ENCODE measurements at places on chromosomes 11 and 22.

DNA sequence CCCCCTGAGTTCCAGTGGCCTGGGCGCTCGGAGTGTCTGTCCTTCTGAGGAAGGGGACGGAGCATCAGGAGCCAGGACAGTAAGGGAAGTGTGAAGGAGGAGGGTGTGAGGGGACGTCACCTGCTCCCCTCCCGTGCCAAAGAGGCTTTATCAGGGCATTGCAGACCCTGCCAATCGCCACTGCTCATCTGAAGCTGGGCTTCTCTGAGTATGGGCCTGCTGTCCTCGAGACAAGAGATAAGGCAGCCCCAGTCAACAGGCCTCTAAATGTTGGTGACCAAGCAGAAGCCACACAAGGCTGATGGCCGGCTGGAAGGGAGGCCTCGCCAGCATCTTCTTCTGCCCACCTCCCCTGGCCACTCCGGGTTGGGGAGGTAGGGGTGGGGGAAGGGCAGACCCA lies 29.8 kb downstream of the LIF start:
- no peak for DNase-seq

- no peak for DNase-seq
Measured at GRCh38 chr22:42994917-42995562, 19.9 kb downstream of the PACSIN2 start.

DNA sequence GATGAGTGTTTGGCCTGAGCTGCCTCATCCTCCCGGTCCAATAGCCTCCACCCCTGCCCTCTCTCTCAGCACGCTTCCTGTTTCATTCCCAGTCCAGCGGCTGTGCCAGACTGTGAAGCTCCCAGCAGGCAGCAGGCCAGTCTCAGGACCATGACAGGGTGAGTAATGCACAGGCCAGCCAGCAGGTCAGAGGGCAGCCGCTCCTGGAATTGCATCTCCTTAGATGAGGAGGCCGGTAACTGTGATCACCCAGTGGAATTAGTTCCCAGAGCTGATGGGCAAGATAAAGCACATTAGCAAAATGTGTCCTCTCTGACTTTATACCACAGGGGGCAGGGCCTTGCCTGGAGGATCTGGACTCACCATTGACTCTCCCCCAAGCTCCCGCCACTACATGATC lies 251.2 kb downstream of the ETS1 start:
- DNase-seq, result peak; percentile 2

GRCh38 chr22:20268279-20269012 lies at the start of gene RTN4R:
Gene RTN4R (minus strand): TSS chr22:20268318. CDS start chr22:20268092, 226 bp downstream.
- peak; percentile 44 for DNase-seq

- DNase-seq, result no peak
Measured at GRCh38 chr22:29205594-29206371, at the start of gene EMID1. Gene EMID1 (plus strand): TSS chr22:29205896. CDS start chr22:29206039, 143 bp downstream.

- DNase-seq, result no peak
Measured at GRCh38 chr11:31822175-31822926, 11.2 kb upstream of the PAX6 start.

DNA sequence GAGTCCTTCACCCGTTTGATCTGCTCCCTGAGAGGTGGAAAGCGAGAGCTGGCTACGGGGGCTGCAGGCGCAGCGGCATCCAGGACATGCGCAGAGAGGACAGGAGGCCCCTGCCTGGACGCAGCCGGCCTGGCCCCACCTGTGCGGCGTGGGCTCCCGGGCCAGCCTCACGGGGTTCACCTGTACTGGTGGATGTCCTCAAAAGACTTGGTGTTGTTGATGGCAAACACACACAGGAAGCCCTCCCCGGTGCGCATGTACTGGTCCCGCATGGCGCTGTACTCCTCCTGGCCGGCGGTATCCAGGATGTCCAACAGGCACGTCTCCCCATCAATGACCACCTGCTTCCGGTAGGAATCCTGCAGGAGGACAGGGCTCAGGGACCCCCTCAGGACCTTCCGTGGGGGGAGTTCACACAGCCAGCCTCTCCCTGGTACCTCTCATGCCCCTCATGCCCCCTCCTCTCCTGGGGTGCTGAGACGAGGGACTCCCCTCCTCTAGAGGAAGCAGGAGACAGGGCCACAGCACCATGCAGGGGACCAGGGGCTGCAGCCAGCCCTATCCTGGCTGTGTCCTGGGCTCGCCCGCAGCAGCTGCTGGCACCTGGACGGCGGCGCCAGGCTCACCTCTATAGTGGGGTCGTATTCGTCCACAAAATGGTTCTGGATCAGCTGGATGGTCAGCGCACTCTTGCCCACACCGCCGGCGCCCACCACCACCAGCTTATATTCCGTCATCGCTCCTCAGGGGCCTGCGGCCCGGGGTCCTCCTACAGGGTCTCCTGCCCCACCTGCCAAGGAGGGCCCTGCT lies 1.6 kb downstream of the HRAS start:
- DNase-seq, result no peak

All from SK-N-DZ (cell line).